Activated T-helper 17 cell treated with anti-CD3 and anti-CD28 coated beads, Interleukin-2, amount 50 U/mL, for 72 hours (primary cell): ENCODE measurements at places on chromosomes 13 and 19.

GRCh38 chr19:48645620-48646000, 377 bp downstream of the CA11 start:
- peak overlapping the region; percentile 92 for H3K27ac ChIP-seq
- no peak for ATAC-seq
- no peaks in the 10 kb centered on the region for H3K36me3 ChIP-seq
- no peaks in the 10 kb centered on the region for H3K27me3 ChIP-seq

- no peaks in the 10 kb centered on the region for H3K27me3 ChIP-seq
- no peaks in the 10 kb centered on the region for H3K36me3 ChIP-seq
- peak; percentile 92 for ATAC-seq
- H3K27ac ChIP-seq: peak overlapping the region; percentile 39
These were observed 15.5 kb downstream of the GGACT start for GRCh38 chr13:100573121-100573520.

DNA sequence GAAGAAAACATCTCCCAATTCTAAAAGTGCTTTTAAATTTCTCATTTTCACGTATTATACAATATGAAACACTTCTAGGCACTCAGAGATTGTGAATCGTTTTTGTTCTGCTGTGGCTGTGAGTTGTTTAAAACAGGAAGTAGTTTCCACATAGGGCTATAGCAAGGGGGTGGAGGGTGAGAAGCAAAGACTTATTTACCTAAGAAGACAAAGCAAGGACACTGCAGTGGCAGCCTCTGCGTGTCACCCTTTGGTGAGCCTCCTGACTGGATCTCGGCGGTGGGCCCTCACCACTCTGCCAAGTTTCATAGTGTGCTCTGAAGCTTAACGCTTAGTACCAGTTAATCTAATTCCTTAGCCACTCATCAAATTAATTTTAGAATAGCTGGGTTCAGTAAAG, 56.8 kb downstream of the TNFSF13B start:
- H3K4me3 ChIP-seq: no peak overlapping the region
- H3K36me3 ChIP-seq: no peaks in the 10 kb centered on the region
- H3K27me3 ChIP-seq: no peaks in the 10 kb centered on the region
- peak; percentile 46 for ATAC-seq

DNA sequence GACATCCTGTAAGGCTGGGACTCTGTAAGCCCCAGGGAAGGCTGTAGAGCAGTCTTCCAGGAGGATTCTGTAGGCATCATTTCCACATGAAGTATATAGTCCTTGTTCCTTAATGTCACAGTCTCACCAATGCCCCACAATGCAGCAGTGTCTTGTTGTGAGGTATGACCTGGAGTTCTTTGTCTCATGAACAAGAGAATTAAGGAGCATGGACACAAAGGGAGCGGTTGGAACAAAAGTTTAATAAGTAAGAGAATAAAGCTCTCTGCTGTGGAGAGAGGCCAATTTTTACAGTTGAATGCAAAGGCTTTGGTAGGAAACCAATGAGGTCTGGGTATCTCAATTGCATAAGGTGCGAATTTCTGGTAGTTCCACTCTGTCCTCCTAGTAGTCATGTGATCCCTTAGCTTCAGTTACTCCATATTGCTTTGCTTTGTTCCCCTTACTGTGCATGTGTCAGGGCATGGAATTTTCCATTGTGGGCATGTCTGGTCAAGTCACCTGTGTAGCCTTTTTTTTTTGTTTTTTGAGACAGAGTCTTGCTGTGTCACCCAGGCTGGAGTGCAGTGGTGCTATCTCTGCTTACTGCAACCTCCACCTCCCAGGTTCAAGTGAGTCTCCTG, 124.3 kb upstream of the TMTC4 start:
- ATAC-seq: no peak
- H3K27me3 ChIP-seq: peaks cover 11% of the 10 kb centered on the region
- no peak overlapping the region for H3K27ac ChIP-seq
- no peaks in the 10 kb centered on the region for H3K4me1 ChIP-seq
- H3K4me3 ChIP-seq: no peak overlapping the region

DNA sequence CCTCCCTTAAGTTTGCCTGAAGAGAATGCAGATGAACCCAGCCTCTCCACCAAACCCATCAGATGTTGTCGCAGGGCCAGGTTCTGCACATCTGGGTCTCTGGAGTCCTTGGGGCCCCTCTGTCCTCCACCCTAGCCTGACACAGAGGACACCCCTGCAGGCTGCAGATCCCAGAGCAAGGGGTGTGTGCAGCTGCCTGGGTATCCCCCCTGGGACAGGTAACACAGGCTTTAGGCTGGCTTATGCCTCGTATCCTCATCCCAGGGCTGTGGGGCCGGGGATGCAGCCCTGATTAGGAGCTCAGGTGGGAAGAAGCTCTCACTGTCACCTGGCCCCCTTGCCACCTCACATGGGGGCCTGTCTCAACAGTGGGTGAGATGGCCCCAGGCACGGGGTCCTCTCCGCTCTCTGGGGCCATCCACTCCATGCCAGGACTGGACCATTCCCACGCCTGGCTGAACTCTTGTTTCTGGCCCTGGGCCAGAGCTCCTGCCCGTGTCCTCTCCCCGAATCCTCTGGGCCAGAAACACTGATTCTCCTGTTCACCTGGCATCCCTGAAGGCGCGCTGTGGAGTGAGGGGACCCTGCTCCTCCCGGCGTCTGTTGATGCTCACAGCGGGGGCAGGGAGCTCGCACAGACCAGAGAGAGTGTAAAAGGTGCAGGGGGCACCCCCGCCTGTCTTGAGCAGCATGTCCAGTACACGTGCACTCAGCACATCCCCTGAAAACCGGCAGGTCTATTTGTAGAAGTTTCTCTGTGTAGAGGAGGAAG, 38.7 kb upstream of the TPM4 start:
- no peak overlapping the region for H3K27ac ChIP-seq
- no peaks in the 10 kb centered on the region for H3K36me3 ChIP-seq
- H3K4me3 ChIP-seq: no peak overlapping the region

GRCh38 chr13:32228330-32229041, 86.7 kb downstream of the ZAR1L start:
- peaks cover 87% of the 10 kb centered on the region for H3K36me3 ChIP-seq
- H3K27ac ChIP-seq: no peak overlapping the region
- H3K4me1 ChIP-seq: no peaks in the 10 kb centered on the region

DNA sequence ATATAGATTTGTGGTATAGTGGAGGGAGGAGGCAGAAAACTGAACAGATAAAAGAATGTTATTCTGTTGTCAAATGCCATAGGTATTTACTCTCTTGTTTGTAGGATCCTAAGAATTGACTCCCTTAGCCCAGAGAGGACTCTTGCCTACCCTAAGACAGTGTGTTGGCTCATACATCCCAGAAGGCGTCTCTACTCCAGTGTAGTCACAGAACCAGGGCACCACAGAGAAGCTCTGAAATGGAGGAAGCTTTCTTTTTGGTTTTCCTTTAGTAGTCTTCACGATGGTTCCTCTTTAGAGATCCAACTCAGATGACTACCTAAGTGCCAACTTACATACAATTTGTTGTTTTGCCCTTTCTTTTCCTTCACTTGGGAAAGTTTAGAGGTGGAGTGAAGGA, 14.0 kb downstream of the GPR183 start:
- H3K4me3 ChIP-seq: peak overlapping the region; percentile 44
- H3K27me3 ChIP-seq: no peaks in the 10 kb centered on the region
- no peak for ATAC-seq
- H3K4me1 ChIP-seq: peaks cover 69% of the 10 kb centered on the region
- H3K36me3 ChIP-seq: peaks cover 80% of the 10 kb centered on the region
- peak overlapping the region; percentile 66 for H3K27ac ChIP-seq

- H3K4me1 ChIP-seq: no peaks in the 10 kb centered on the region
- H3K4me3 ChIP-seq: no peak overlapping the region
- H3K27me3 ChIP-seq: no peaks in the 10 kb centered on the region
- H3K36me3 ChIP-seq: no peaks in the 10 kb centered on the region
- ATAC-seq: no peak
These were observed 444.8 kb downstream of the LIG4 start for GRCh38 chr13:107770541-107770940.

- no peak for ATAC-seq
- no peaks in the 10 kb centered on the region for H3K36me3 ChIP-seq
- H3K27ac ChIP-seq: no peak overlapping the region
- no peak overlapping the region for H3K4me3 ChIP-seq
These were observed 203.5 kb upstream of the HTR2A start for GRCh38 chr13:47100214-47100853.

- H3K4me3 ChIP-seq: no peak overlapping the region
- H3K27ac ChIP-seq: no peak overlapping the region
- peaks cover 4% of the 10 kb centered on the region for H3K4me1 ChIP-seq
- peaks cover 19% of the 10 kb centered on the region for H3K36me3 ChIP-seq
These were observed 31.5 kb downstream of the ABCC4 start for GRCh38 chr13:95269756-95270155.

- peaks cover 17% of the 10 kb centered on the region for H3K27me3 ChIP-seq
- H3K4me3 ChIP-seq: no peak overlapping the region
- no peaks in the 10 kb centered on the region for H3K4me1 ChIP-seq
- no peaks in the 10 kb centered on the region for H3K36me3 ChIP-seq
- ATAC-seq: no peak
These were observed 350.0 kb downstream of the ZNF536 start for GRCh38 chr19:30722186-30722585.
